ENCODE measurements at places on chromosomes 7 and 10.
A peak's percentile ranks its signal among the peaks of the same experiment; 100 is the strongest.

DNA sequence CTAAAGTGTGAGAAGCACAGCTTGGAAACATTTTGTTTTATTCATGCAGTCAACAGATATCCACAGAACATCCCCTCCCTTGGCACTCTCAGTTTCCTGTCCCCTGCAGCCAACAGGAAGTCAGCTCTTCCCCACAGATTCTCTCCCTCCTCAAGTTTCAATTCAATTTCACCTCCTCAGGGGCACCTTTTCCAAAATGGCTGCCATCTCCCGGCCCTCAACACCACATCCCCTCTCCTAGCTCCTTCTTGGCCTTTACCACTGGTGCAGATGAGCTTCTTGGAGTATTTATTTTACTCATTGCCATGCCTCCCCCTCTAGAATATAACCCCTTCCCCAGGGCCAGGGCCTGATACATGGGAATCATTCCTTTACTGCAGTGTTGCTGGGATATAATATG lies 94.0 kb downstream of the WDR11 start:
- H3K27me3 ChIP-seq = peaks cover 49% of the 10 kb centered on the region
- peaks cover 14% of the 10 kb centered on the region for H3K4me1 ChIP-seq
- no peak overlapping the region for H3K4me3 ChIP-seq

- H3K27me3 ChIP-seq = no peaks in the 10 kb centered on the region
- no peak for DNase-seq
- H3K36me3 ChIP-seq = peaks cover 79% of the 10 kb centered on the region
- H3K4me3 ChIP-seq = no peak overlapping the region
These were observed 146.0 kb downstream of the CCDC201 start for GRCh38 chr7:45726883-45727282.

DNA sequence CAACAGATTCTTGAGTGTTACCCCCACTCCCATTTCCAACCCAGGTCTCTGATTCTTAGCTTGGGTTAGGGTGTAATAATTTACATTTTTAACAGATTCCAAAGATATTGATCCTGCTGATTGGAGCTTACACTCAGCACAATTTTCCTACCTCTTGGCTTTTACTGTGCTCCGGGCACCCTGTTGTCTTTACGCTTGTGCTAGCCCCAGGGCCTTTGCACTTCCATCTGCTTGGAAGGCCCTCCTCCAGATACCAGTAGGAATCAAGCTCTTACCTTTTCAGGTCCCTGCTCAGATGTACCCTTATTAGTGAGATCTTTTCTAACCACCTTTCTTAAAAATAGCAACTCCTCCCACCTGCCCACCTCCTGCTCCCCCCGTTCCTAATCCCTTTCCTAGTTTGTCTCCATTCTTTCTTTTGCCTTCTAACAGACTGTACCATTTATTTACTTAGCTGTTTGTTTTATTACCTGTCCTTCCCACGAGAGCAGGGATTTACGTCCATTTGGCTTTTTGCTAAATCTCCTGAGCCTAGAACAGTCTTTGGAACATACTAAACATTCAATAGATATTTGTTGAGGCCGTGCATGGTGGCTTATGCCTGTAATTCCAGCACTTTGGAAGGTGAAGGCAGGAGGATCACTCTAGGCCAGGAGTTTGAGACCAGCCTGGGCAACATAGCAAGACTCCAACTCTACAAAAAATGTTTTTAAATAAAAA lies 316.3 kb downstream of the PRPF18 start:
- H3K4me3 ChIP-seq = no peak overlapping the region
- peaks cover 1% of the 10 kb centered on the region for H3K4me1 ChIP-seq
- peaks cover 3% of the 10 kb centered on the region for H3K27me3 ChIP-seq
- DNase-seq = no peak
- no peaks in the 10 kb centered on the region for H3K36me3 ChIP-seq

DNA sequence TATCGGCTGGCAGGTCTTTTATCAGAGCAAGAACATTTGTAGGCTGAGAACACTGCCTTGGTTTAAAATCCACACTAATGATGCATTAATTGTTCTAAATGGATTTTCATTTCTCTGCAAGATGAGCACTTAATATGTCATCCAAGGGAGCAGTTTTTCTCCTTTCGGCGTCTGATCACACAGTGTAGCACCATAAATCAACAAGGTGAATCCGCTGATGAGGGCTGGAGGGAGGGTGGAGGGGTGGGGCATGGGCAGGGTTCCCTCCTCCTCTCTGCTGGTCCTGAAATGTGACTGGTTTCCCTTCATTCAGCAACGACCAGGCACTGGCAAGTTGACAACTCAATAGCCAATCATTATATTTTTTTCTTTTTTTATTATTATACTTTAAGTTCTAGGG lies 45.6 kb downstream of the ADAM12 start:
- DNase-seq = no peak
- H3K27me3 ChIP-seq = no peaks in the 10 kb centered on the region
- no peaks in the 10 kb centered on the region for H3K4me1 ChIP-seq
- H3K36me3 ChIP-seq = no peaks in the 10 kb centered on the region

DNA sequence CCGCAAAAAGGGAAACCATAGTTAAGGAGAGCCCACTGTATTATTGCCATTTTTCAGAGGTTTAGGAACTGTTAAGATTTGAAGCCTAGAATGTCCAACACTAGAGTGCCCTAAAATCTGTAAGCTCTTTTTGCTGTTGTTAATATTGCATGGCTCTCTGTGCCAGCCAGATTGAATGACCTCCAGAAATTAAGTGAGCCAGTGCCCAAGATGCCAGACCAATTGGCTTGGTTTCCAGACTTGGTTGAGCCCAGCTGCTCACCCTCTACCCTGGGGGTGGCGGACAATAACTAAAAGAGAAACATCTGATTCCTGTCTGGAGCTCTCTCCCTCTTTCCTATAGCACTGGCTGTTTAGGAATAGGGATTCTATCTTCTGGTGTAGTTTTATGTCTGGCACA lies 340.1 kb downstream of the PHF14 start:
- H3K4me1 ChIP-seq = no peaks in the 10 kb centered on the region
- H3K27me3 ChIP-seq = no peaks in the 10 kb centered on the region
- H3K36me3 ChIP-seq = no peaks in the 10 kb centered on the region
- no peak overlapping the region for H3K27ac ChIP-seq

GRCh38 chr10:77641788-77642397 lies 4.3 kb upstream of the KCNMA1 start:
- H3K36me3 ChIP-seq = no peaks in the 10 kb centered on the region

- H3K27ac ChIP-seq = no peak overlapping the region
- H3K36me3 ChIP-seq = no peaks in the 10 kb centered on the region
- no peaks in the 10 kb centered on the region for H3K27me3 ChIP-seq
These were observed 20.6 kb upstream of the ARHGAP12 start for GRCh38 chr10:31949266-31949665.

DNA sequence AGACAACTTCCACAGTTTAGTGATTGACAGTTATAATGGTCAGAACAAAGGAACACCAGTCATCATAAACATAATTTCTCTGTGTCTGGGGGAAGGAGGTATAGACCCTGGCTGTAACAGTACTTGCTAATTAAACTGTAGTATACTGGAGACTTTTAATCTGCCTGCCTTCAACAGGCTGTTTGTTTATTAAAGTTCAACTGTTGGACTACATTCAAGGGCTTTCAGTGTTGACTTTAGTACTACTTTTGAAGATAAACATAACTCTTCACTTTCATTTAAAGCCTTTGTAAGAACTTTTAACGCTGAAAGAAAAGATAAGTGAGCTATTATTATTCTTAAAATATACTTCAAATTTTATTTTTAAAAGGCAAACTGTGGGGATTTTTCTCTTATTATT lies 15.5 kb upstream of the PTTG1IP2 start:
- peaks cover 7% of the 10 kb centered on the region for H3K4me1 ChIP-seq
- peaks cover 12% of the 10 kb centered on the region for H3K27me3 ChIP-seq
- no peak for DNase-seq
- H3K27ac ChIP-seq = no peak overlapping the region
- no peak overlapping the region for H3K4me3 ChIP-seq
- no peaks in the 10 kb centered on the region for H3K36me3 ChIP-seq

DNA sequence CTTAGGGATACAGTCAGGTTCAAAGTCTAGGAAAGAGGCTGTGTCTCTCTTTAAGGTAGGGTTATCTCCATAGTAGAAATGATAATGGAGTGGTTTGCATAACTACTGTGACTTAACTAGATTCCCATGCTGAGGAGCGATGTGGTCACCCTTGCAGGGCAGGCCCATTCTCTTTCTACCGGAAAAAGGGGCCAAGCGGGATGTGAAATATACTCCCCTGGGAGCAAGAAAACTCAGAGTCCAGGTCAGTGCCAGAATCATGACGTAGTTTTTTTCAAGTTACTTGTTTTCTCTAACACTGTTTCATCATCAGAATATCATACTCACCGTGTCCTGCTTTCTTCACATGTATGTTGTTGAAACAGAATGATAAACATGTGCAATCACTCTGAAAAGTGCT lies 649.0 kb upstream of the ANKRD30A start:
- no peak overlapping the region for H3K4me3 ChIP-seq
- no peaks in the 10 kb centered on the region for H3K4me1 ChIP-seq
- no peak overlapping the region for H3K27ac ChIP-seq
- no peaks in the 10 kb centered on the region for H3K27me3 ChIP-seq
- H3K36me3 ChIP-seq = no peaks in the 10 kb centered on the region

- no peaks in the 10 kb centered on the region for H3K36me3 ChIP-seq
- peaks cover 6% of the 10 kb centered on the region for H3K4me1 ChIP-seq
- H3K4me3 ChIP-seq = no peak overlapping the region
- peak; percentile 35 for DNase-seq
- H3K27ac ChIP-seq = no peak overlapping the region
These were observed 25.4 kb upstream of the ELN start for GRCh38 chr7:74002474-74003017.

- H3K4me3 ChIP-seq = no peak overlapping the region
- H3K4me1 ChIP-seq = no peaks in the 10 kb centered on the region
- no peak for DNase-seq
- H3K36me3 ChIP-seq = no peaks in the 10 kb centered on the region
- H3K27ac ChIP-seq = no peak overlapping the region
These were observed 166.7 kb downstream of the TCERG1L start for GRCh38 chr10:131144711-131145375.

DNA sequence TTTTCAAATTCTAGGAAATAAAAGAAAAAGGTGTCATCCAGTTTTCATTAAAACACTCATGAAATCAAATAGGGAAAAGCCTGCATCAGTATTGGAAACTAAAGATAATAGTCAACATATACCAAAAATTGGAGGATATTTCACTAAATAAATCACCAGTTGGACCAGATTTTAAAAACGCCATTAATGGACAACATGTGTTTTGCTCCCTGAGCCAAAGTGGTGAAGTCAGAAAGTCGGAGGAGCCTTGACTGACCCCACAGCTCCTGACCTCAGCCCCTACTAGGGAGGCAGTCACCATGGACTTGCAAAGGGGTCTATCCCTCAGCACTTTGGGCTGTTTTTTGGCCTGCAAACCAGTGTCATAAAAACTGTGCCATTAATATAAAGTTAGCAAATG lies 98.3 kb upstream of the SEC61G start:
- DNase-seq = no peak
- H3K27ac ChIP-seq = no peak overlapping the region
- peaks cover 19% of the 10 kb centered on the region for H3K27me3 ChIP-seq
- H3K4me3 ChIP-seq = no peak overlapping the region
- H3K36me3 ChIP-seq = no peaks in the 10 kb centered on the region

DNA sequence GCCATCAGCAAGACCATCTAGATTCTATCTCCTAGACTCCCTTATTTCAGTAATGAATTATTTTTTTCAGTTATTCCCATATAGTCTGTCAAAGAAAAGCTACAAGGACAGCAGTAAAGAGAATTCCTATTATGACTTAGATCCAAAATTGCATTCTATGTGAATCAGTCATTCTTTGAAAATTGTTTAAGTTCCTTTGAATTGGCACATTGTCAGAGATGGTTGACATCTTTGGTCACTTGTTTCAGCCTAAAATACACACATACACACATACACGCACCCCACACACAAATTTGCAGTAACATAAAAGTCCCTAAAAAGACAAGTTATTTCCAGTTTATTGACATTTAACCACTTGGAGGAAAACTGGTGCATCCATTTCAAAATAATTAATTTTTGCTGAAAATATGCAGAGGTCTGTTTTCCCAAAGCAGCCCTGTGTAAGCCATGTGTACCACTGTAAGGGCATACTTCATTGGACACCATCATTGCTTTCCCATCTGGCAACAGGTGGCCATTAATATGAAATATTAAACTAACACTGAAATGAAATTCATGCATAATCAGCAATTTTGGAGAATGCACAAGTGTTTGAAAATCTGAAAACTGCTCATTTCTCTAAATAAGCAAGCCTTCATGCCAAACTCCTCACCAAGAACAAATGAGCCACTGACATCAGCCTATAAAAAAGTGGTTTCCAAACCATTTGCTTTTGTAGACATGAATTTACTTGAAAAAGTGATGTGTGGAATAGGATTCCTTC lies 121.7 kb upstream of the COL1A2 start:
- H3K36me3 ChIP-seq = no peaks in the 10 kb centered on the region
- no peaks in the 10 kb centered on the region for H3K4me1 ChIP-seq
- H3K4me3 ChIP-seq = no peak overlapping the region
- no peak for DNase-seq
- H3K27ac ChIP-seq = no peak overlapping the region

DNA sequence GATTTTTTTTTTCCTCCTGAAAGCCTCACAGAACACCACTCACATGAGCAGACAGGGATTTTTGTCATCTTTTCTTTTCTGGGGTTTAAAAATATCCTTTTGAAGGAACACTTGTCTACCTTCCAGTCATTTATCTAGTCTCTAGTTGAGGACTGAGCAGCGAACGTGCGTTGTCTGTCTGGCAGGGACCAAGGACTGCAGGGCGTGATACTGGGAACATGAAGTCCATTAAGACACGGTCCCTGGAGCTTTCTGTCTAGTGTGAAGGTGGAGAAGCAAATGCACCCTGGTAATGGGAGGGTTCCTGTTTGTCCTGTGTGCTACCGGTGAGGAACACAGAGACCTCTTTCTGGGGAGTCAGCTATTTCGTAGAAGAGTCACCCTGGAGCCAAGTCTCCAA lies 207.4 kb downstream of the TMEM178B start:
- H3K36me3 ChIP-seq = no peaks in the 10 kb centered on the region
- H3K4me1 ChIP-seq = peaks cover 14% of the 10 kb centered on the region
- H3K27ac ChIP-seq = no peak overlapping the region

DNA sequence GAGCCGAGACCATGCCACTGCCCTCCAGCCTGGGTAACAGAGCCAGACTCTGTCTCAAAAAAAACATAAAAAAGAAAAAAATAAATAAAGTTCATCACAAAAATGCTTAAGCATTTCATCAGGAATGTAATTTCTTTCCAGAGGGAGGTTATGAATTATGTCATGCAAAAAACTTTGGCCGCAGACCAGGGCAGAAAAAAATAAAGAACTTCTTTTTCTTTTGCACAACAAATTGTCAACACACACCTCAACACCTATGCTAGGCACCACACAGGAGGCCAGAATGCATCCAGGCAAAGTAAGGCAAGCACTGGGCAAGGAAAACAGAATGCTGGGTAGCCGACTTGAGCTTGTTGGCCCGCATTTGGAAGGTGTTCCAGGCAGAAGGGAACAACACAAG lies 3.9 kb downstream of the C10orf62 start:
- no peak for DNase-seq
- no peak overlapping the region for H3K4me3 ChIP-seq
- H3K27me3 ChIP-seq = no peaks in the 10 kb centered on the region
- H3K36me3 ChIP-seq = no peaks in the 10 kb centered on the region
- H3K27ac ChIP-seq = no peak overlapping the region
- H3K4me1 ChIP-seq = peaks cover 3% of the 10 kb centered on the region

All from activated T-cell treated with anti-CD3 and anti-CD28 coated beads, Interleukin-2, amount 50 U/mL, for 24 hours (primary cell).